Ovary (tissue), 10 donors: ENCODE measurements at places on chromosomes 7 and 10. TPM values are rescaled to one million over a fixed set of nuclear protein-coding genes. Genes with fewer than 3 reads are reported as not detected.

Gene GPR158
- polyA plus RNA-seq = 0.22 TPM

Gene GNA12
- 43.8 TPM for polyA plus RNA-seq

Gene GPR26
- polyA plus RNA-seq = not detected

Gene CRHR2
- not detected for polyA plus RNA-seq
